ENCODE measurements at places on chromosomes 1 and 21. TPM values are rescaled to one million over a fixed set of nuclear protein-coding genes. Genes with fewer than 3 reads are reported as not detected.

- no peak for DNase-seq
Observed at GRCh38 chr1:155226910-155227260, 18.4 kb downstream of the MTX1 start.

The SRGAP2 gene
- 26.1 TPM for total RNA-seq

The DISC1 gene
- total RNA-seq: 21.0 TPM

DNA sequence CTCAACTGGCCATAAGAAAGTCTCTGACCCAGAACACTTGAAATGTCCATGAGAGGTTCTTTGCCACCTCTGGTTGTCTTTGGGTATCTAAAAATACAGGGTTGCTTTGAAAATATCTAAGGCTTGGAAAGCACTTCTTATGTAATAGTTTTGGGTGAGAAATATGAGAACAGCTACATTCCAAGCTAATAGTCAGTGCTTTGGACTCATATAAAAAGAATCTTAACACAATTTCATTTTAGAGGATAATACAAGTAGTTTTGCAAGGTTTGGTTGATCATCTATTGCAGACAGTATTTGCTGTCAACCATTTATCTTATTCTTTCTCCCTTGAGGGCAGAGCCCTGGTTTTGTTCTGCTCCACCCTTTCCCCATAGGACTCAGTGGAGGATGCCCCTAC, 207.5 kb downstream of the KCNK2 start:
- no peak for DNase-seq

GRCh38 chr1:199931666-199932377, 95.7 kb upstream of the NR5A2 start:
- DNase-seq: peak; percentile 81

GRCh38 chr1:234495231-234495990, 16.4 kb upstream of the TARBP1 start:
- no peak for DNase-seq

The KPRP gene
- not detected for total RNA-seq

- no peak for DNase-seq
Observed at GRCh38 chr1:228316589-228317387, 89.8 kb downstream of the TRIM11 start.

DNA sequence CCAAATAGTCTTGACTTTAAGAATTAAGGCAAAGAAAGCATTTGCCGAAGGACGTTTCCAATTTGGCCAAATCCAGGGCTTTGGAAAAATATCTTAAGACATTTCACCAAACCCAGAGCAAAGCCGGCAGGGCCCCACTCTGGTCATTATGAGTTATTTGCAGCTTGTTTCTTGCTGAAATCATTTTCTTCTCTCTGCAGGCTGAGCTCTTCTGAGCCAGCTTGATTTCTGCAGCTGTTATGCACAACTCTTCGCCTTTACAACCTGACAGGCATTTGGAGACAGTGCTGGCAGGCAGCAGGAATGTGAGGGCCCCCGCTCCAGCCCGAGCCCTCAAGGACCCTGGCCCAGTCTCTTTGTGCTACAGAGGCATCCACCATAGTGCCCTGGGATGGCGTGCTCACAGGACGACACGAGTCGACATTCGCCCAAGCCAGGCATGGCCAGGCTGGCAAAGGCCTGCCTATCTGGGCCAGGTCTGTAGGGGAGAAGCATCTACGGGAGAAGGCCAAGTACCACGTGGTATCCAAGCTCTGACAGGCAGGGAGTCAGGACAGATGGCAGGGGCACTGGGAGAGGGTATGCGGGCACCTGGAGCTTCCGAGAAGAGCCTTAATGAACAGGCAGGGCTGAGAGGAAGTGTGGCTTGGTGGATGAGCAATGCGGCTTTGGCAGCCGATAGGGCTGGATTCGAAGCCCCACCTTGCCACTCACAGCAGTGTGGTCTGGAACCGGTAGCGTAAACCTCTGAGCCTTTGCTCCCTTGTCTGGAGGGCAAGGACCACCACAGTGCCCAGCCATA, 32.3 kb downstream of the SYF2 start:
- DNase-seq: no peak

The FOXO6 gene
- total RNA-seq: 0.27 TPM

GRCh38 chr1:229024528-229025130, 246.3 kb upstream of the RAB4A start:
- DNase-seq: no peak

- DNase-seq: no peak
Observed at GRCh38 chr1:183598386-183598785, 8.1 kb upstream of the NCF2 start.

DNA sequence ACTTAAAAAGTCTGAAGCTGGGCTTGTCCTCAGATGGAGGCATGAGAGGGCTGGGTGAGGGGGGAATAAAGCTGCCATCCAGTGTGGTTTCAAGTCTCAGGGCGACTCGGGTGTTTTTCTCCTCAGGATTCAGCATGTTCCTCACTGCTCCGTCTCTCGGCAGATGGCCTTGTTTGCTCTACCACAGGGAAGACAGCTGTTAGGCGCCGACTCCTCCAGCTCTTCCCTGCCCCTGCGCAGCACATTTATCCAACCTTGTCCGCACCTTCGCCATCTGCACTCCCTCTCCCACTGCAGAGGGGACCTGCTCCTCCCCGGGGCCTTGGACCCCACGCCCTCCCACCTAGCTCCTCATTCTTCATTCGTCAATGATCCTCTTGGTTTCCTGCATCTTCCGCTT, 16.6 kb upstream of the S100A11 start:
- DNase-seq: no peak

DNA sequence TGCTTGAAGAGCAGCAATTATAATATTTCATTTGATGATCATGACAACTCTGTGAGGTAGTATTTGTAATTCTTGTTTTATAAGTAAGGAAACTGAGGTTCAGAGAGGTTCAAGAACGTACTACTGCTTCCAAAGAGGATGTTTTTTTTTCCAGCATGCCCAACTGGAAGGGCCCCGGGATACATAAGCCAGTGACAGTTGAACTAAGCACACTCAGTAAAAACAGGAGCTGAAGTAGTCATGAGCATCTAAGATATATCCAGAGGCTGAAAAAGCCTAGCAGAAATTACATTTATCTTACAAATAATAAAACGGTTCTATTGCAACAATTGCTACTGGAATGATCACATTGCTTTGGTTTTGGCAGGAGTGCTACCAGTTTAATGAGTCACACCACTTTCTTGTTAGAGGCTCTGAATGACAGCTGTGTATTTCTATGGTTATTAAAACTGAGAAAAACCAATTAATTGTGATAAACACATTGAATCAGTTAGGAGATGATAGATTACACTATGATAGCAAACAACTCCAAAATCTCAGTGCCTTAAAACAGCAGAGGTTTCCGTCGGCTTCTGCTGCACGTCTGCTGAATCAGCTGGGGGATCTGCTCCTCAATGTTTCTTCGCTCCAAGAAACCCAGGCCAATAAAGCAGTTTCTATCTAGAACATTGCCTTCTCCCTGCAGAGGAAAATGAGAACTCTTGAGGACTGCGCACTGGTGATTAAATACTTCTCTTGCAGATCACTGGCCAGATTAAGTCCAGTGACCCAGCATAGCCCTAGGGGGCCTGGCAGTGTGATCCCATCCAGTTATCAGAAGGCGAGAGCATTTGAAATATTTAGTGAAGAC, 522.7 kb downstream of the PLPP3 start:
- no peak for DNase-seq
